Fibroblast of the aortic adventitia (primary cell): ENCODE measurements at places on chromosomes 12 and 14.

DNA sequence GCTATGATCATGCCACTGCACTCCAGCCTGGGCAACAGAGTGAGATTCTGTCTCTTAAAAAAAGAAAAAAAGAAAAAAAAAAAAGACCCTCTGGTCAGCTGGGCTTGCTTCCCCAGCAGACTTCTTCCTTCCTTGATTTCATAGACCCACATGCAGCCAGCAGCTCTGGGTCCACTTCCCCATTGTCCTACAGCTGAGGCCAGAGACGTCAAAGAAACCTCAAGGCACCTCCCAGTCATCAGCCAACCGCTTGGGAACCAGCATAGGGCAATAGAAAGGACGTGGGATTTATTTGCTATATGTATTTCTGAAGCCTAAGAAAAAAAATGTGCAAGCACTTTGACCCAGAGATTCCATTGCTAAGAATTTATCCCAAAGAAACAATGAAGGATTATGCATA, 35.4 kb upstream of the SPPL3 start:
- no peak for DNase-seq

- no peak for DNase-seq
Observed at GRCh38 chr14:59032826-59033225, 155.6 kb upstream of the DAAM1 start.

DNA sequence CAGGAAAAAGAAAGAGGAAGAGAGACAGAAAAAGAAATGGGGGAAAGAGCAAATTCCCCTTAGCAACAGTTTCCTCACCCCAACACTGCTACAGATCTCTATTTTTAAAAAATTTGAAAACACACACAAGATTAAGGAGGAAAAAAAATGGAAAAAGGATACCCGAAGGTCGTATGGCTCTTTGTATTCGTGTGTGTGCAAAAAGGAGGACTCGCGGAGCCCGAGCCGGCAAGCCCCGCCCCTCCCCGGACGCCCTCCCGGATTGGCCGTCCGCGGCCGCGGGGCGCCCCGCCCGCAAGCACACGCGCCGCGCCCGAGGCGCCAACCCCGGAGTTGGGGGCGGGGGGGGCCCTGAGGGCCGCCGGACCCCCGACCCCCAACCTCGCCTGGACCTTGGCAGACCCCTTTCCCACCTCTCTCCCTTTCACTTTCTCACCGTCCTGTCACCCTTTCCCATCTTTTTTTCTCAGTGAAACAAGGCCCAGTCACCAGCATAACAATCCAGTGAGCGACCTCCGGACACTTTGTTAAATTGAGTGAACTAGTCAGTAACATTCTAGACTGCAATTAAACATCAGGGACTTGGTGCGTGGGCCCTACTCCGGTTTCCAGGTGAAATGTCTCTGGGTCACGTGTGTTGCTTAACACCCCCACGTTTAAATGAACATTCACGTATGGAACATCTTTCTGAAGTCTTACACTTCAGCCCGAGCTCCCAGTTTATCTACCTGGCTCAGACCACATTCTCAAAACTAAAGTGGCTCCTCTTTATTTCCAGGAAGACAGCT, at the start of gene C14orf93:
Gene C14orf93 (minus strand): TSS at position 205 of the 788 bp plus-strand sequence. CDS start 11,120 bp downstream, outside the sequence.
- DNase-seq: peak; percentile 50

DNA sequence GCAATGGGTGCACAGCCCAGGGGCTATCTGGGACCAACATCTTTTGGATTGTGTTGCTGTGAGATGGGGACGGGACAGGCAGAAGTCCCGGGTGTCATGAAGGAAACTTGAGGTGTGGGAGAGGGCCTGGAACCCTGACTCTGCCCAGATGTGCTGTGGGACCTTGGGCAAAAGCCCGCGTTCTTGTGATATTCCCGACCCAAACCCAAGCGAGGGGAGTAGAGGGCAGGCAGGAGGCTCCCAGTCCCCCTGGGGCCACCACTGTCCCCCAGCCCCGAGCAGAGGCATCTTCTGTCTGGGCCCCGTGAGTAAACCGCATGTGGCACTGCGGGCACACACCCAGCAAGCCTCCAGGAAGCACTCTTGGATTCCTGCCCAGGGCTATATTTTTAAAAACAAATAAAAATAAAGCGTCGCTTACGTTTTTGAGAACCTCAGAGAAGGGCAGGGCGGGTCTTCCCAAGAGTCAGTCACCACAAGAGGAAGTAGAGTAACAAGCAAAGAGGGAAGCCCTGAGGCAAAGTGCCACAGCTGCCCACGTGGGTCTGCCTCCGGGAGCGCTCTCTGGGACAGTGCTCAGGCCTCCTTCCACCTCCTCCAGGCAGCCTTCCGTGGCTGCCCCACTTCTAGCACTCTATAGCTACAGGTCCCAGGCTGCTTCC, 39.5 kb downstream of the BEGAIN start:
- DNase-seq: no peak

DNA sequence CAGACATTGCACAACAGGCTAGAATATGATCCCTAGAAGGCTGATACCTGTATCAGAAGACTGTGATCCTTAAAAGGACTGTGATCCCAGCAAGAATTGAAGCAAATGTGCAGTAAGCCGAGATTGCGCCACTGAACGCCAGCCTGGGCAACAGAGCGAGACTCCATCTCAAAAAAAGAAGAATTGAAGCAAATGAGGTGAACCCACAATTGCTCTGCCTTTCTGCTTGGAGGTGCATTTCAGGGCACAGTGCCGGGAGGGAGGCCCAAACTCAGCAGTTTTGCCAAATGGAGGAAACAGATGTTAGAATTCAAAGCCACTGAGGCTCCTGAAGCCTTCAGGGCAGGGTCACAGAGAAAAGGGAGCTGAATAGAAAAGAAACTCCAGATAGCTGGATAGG, 61.1 kb upstream of the COCH start:
- no peak for DNase-seq

- no peak for DNase-seq
Observed at GRCh38 chr12:47557386-47557785, 148.4 kb downstream of the RPAP3 start.

DNA sequence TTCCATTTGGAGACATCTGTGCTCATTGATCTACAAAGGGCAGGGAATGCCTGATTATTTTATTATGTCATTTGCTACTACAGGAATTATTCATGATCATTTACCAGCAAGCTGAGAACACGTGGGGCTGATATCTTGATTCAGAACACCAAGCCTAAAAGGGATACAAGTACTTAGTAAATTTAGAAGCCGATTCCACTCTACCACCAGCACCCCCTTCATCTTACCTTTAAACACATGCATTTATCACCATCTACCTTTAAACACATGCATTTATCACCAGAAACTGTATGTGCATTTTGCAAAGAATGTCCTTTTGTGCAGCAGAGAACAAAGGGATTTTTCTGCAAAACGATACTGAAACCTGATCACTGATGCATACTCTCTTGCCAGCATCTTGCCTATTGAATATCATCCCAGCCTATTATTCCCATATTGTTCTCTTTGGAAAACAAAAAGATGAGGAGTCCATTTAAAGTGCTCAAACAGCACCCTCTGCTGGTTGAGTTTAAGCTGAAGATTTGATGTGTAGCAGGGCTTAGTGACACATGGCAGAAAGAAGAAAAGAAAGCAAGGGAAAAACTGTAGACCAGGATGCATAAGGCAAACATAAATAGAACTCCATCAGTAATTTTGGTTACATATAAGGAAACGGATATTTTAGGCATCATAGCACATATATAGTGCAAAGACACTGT, 132.6 kb upstream of the PLEKHG7 start:
- peak; percentile 93 for DNase-seq

DNA sequence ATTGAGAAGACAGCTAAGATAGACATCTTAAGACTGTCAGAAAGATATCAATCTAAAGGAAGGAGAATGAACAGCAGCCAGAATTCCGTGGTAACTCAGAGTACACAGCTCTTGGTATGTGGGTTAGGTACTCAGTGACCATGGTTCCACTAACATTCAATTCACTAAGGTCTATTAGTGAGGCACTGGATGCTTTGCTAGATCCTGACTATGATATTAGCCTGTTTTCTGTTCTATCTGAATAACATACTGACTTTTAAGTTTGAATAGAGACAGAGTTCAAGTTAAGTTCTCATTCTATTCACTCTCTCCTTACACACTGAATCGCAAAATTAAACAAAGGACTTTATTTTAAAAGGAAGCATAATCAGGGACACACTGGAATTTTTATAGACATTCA, 106.4 kb downstream of the PRKD1 start:
- no peak for DNase-seq

GRCh38 chr12:29427964-29428363, 47.0 kb upstream of the ERGIC2 start:
- peak; percentile 22 for DNase-seq

- DNase-seq: no peak
Observed at GRCh38 chr12:48819986-48820725, 1.9 kb downstream of the CACNB3 start.

DNA sequence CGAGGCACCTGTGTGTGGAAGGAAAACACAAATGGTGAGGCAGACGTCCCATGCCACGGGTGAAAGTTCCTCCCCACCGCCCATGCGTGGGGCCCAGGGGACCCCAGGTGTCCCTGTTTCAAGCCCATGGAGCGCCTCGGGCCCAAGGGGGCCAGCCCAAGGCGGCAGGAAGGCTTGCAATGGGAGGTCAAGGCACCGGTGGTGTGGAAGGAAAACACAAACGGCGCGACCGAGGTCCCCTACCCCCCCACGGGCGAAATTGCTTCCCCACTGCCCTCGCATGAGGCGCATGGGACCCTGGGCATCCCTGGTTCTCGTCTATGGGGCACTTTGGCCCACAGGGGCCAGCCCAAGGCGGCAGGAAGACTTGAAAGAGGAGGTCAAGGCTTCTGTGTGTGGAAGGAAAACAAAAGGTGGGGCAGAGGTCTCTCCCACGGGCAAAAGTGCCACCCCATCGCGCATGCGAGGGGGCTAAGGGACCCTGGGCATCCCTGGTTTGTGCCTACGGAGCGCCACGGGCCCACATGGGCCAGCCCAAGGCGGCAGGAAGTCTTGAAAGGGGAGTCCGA, 379.4 kb downstream of the ALG10 start:
- no peak for DNase-seq

DNA sequence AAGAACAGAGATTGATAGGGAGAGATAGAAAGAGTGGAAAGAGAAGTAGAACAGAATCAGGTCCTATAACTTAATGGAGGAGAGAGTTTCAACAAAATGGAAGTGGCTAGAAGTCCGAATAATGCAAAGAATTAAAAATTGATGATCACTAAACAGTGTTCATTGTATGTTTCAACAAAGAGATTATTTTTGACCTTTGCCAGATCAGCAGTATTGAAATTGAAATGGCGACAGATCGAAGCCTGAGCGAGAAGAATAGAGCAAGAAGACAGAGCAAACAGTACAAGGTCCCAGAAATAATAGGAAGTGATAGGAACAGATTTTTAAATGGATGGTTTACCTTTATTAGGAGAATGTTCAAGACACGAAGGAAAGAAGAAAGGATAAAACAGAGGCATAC, 1012.8 kb upstream of the FBXO33 start:
- DNase-seq: no peak

DNA sequence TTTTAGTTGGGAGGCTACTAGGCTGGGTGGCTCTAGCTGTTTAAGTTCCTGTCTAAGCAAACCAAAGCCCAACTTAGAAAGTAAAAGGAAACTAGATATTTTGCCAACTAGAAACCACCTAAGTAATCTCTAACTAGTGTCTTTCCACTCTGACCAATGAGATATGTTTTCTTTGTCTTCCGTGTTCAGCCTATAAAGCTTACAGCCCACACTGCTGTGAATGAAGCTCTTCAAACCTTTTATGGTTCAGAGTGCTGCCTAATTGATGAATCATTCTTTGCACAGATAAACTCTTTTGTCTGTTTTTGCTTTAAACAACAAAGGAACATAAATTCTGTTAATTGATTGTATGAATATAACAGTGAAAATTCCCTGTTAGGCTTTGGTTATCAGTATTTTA, 66.1 kb downstream of the FUT8 start:
- peak; percentile 59 for DNase-seq

GRCh38 chr12:41188058-41188840, at the start of gene PDZRN4:
PDZRN4 (plus strand) TSS chr12:41188320.
- DNase-seq: no peak

GRCh38 chr14:69972755-69973154, 93.5 kb downstream of the SMOC1 start:
- DNase-seq: no peak

- no peak for DNase-seq
Observed at GRCh38 chr14:96808619-96809406, 11.6 kb downstream of the VRK1 start.

- DNase-seq: no peak
Observed at GRCh38 chr12:5901416-5901815, 43.6 kb downstream of the ANO2 start.

GRCh38 chr14:68820999-68821683, 28.3 kb upstream of the ZFP36L1 start:
- DNase-seq: no peak

DNA sequence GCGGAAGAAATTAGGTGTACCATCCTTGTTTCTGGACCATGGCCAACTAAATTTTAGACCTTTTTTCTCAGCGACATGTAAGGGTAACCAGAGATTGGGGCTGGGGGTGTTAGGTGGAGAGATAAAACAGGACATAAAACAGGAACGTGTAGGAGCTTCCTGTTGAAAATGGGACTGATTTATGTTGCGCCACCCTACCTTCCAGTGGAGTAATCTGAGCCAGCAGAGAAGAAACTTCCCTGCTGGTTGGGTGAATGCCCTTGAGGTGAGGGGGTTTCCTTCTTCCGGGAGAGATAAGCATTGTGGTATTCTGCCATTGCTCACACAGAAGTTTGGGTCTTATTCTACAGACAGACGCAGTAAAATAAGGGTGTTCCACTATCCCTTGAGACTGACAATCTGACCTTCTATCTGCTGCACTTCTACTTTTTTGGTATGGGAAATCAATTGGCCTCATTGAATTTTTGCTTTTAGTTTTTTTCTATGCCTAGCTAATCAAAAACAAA, 417.6 kb downstream of the PCNX1 start:
- no peak for DNase-seq

GRCh38 chr12:109932878-109933503, 32.9 kb downstream of the TCHP start:
- DNase-seq: no peak
